CD4-positive, alpha-beta T cell treated with Interleukin-4 for 4 hours (primary cell): ENCODE measurements at places on chromosomes 11 and 22.

DNA sequence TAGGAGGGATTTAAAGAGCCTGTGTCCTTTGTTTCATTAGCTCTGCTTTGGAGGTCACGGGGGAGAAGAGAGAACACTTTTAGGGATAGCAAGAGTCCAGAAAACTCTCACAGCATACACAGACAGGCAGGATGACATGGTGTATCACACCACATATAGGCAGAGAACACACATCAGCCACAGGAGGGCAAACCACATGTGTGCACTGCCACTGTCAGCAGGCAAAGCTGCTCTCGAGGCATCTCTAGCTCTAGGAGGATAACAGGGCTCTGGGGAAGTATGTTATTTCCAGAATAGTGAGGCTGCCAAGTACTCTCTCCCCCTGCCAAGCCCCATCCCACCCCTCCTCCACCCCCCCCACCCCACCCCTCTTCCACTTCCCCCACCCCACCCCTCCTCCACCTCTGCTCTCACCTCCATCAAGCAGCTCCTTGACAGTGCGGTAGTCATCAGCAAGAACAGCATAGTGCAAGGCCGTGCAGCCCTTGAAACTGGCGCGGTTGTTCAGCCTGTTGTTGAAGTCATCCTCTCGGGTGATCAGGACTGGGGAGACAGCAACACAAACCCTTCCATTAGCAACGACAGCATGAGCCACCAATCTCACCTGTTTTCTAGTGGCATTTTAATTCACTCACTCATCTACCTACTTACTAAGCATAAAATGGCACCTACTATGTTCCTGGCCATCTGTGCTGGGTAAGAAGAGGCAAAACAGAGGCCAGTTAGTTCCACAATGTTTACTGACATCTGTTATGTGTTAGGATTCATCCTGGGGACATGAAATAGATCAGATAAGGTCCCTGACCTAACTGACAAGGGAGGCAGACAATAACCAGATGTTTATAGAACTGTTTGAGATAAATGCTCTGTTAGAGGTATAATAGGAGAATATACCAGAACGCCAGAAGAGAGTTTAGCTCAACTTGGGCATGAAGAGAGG lies 75.6 kb downstream of the CLPB start:
- no peak for DNase-seq

DNA sequence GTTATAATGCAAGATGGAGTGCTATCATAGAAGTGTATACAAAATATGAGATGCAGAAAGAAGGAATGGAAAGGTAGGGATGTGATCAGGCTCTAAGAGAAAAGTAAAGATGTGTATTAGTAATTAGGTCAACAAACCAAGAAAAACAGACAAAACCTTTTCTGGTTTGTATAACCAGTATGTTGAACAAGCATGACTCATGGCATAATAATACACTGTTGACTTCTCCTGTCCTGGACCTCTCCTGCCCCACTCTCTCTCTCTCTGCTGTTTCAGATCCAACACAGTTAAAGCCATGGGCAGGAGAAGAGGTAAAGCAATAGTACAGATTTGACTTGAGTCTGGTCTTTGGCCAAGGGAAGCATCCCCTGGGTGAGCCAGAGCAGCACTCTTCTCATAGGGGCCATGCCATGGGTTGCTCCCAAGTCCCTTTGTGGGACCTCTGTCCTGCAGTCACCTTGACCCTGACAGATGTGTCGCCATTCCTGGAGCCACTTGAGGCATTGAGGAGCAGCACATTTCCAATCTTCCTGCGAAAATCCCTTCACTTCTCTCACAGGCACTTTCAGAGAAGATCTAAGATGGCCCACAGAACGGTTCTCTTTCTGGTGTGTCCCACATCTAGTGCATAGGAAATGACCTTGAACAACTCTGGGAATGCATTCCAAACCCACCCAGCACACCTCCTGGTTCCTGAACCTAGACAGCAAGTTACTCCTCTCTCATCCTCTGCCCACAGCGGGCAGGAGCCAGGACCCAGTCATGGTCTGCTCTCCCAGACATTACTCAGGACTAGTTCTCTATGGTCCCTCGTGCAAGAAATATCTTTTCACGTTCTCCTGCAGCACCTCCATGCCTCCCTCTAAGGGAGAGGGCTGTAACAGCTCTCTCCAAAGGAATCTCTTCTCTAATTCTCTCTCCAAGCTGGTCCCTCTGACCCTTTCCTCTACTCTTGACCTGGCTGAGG lies 58.2 kb upstream of the PRSS23 start:
- no peak for DNase-seq

DNA sequence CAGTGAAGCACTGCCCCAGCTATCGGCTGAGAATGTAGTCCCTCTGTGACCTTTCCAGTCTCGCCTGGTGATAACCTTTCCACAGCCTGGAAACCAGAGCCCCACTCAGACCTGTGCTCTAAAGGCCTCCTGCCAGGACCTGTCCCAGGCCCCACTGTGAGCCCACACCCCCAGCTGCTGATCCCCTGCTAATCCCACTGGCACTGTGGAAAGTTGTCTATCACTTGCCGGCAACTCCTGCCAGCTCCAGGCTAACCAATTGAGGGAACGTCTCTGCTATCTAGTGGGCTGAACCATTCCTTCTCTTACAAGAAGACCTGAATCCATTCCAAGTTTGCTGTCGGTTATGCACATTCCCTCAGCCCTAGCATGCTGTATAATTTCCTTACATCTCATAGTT lies 328.2 kb downstream of the FAM181B start:
- DNase-seq, result no peak

- DNase-seq, result peak; percentile 6
Measured at GRCh38 chr11:110026858-110027626, 66.2 kb upstream of the ZC3H12C start.

GRCh38 chr22:31646186-31647019 lies 15.6 kb downstream of the PISD start:
- DNase-seq, result peak; percentile 48

DNA sequence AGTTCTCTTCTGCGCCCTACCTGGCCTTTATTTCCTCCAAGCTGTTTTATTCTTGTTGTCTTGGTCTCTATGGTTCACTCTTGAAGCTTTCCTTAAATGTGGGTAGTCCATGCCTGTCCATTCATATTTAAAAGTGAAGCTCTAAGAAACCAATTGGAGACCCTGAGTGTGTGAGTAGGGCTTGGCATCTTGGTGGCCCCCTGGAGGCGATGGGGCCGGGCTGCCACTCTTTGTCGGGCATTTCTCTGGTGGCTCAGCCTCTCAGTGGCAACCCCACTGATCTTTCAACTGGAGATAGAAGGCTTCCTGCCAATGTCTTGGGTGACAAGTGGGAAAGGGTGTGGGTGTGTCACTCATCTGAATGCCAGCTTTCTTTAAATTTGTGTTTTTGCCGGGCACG lies 9.1 kb downstream of the TRPT1 start:
- no peak for DNase-seq

DNA sequence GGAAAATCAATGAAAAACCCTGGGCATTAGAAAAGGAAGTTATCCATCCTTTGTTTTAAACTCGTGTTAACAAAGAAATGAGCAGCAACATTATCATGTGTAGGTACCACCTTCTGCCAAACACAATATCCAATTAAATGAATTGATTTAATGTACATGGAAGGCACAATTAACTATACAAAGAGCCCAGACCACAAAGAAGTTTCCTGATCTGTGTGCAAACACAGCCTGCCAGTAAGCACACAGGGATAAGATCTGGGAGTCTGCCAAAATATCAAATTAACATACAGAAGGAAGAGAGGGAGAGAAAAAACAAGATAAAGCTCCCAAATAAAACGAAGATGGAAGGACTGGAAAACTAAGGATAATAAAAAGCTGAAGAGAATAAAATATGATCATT lies 54.1 kb upstream of the SLC25A1 start:
- DNase-seq, result no peak

GRCh38 chr11:110173811-110174644 lies 80.8 kb downstream of the ZC3H12C start:
- peak; percentile 54 for DNase-seq

DNA sequence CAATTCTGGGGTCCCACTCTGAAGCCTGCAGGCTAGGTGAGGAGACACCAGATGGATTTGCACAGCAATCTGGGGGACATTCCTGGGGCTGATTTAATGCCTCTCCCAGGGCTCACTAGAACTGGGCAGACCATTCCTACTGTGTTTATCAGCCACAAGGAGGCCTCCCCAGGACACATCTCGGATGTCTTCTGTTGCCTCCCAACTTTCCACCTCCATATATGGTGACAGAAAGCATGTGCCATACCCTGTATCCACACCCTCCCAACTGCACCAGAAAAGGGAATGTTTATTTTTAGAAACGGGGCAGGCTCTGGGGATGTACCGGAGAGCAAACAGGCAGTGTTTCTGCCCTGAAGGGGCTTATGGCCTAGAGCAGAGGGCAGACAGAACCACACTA lies 181.8 kb downstream of the CSNK2A3 start:
- DNase-seq, result no peak

- DNase-seq, result no peak
Measured at GRCh38 chr22:36081023-36081431, 52.4 kb upstream of the RBFOX2 start.

- no peak for DNase-seq
Measured at GRCh38 chr11:1035577-1036283, 788 bp downstream of the MUC6 start.

- DNase-seq, result no peak
Measured at GRCh38 chr11:762421-763072, 14.7 kb downstream of the GATD1 start.

GRCh38 chr11:7551571-7551970 lies 37.8 kb downstream of the PPFIBP2 start:
- no peak for DNase-seq

GRCh38 chr11:27358296-27358695 lies 4.7 kb downstream of the CCDC34 start:
- no peak for DNase-seq

GRCh38 chr11:14500181-14500651 lies 605 bp upstream of the COPB1 start:
- DNase-seq, result peak; percentile 71

GRCh38 chr11:109958131-109958820 lies 134.9 kb upstream of the ZC3H12C start:
- DNase-seq, result no peak

- DNase-seq, result no peak
Measured at GRCh38 chr11:113392236-113392921, 4.8 kb downstream of the ANKK1 start.

DNA sequence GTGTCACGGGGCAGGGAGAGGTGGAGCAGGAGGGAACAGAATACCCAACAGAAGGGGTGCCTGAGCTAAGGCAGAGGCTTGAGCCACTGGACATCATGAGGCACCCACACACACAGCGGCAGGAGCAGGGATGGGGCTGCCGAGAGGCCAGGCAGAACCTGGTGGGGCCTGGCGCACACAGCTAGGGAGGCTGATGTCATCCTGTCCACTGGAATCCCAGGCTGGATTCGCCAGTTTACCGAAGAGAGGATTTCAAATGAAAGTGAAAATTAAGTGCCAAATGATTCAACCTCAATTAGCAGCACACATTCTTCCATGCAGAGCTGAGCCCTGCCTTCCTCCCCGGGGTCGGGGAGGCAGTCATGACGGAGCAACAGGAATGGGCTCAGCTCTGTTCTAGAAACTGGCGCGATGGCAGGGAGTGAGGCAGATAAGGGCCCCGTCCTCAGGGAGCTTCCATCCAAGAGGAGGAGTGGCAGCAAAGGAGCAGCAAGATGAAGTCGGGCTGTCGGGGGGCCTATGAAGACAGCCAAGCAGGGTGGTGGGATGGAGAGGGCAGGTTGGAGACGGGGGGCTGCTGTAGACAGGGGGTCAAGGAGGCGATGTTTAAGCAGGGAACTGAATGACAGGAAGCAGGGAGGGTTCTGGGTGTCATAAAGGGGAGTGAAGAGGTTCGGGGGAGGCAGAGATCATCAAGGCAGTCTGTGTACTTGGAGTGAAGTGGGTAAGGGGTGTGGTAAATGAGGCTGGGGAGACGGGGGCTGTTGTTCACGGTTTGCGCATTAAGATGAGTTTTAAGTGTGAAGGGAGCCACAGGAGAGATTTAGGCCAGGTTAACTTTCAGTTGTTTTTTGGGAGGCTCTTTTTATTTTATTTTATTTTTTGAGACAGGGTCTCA lies 6.4 kb downstream of the RAC2 start:
- no peak for DNase-seq

GRCh38 chr11:127620671-127621070 lies 620.1 kb upstream of the KIRREL3 start:
- no peak for DNase-seq

DNA sequence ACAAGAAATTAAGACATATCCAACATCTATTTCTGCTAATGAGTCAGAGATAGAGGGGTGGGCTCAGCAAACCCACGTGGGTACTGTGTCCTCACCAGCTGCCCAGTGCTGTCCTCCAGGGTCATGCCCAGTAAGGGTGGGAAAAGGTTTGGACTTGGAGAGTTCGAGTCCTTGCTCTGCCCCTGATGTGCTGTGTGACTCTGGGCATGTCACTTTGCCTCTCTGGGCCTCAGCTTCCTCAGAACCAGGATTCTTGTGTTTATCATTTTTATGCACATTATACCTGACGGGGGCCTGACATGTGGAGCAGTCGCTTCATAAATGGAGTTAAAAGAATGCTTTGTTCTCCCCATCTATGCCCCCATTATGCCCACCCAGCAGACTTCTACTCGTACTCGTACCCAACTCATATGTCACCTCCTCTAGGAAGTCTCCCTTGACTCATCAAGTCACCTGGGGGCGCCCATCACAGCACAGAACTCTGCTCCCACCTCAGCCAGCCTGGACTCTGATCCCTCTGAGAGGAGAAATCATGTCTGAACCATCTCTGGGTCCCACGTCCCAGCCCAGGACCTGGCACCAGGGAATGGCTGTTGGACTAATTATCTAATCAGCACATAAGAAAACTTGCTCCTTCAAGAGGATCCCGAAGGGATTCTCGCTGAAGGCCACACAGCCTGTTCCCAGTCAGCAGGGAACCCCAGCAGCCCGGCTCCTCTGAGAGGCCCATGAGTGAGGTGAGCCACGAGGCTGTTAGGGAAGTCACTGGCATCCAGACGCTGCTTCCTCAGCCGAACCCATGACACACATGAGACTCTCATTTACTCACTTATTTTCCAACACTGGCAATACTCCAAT lies 38.7 kb upstream of the TSKU start:
- DNase-seq, result no peak

DNA sequence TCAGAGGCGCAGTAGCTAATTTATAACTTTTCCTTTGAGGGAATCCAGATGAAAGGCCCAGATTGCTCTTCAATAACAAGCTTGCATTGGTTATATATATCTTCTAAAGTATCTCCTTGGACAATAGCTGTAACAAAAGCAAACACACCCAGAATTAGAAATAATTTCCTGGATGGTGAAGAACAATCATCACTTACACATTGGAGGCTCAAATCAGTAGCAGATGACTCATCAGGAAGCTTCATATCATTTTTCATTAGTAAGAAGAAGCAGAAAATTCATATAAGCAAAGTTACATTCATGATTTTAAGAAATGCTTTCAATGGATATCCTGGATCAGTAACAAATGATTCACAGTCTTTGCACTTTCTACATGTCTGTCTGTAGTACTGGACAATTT lies 173.6 kb upstream of the CCDC90B start:
- no peak for DNase-seq

GRCh38 chr11:57116654-57117053 lies 65.1 kb upstream of the LRRC55 start:
- DNase-seq, result no peak

- DNase-seq, result no peak
Measured at GRCh38 chr22:41512421-41513194, 31.7 kb downstream of the POLR3H start.
